ENCODE measurements at places on chromosomes 3 and 15.

DNA sequence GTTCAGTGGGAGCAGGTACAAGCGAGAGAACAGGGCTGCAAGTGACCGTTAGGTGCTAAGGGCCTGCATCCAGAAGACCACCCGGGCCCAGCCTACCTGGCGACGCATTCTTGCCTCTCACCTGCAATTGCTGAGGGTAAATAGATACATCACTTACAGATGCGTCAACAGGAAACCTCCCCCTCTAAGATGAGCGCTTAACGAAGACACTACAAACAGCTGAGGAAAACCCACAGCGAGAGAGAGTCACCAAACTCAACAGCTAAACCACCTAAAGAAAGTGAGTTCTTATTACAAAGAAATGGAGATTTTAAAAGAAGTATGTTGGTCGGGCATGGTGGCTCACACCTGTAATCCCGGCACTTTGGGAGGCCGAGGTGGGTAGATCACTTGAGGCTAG, 157.9 kb downstream of the CHSY1 start:
- DNase-seq: no peak

- no peak for DNase-seq
Measured at GRCh38 chr3:46912986-46913385, 35.5 kb downstream of the PTH1R start.

GRCh38 chr15:77838061-77838460, 205.3 kb upstream of the LINGO1 start:
- no peak for DNase-seq

GRCh38 chr3:135454890-135455289, 510.6 kb upstream of the PPP2R3A start:
- no peak for DNase-seq

DNA sequence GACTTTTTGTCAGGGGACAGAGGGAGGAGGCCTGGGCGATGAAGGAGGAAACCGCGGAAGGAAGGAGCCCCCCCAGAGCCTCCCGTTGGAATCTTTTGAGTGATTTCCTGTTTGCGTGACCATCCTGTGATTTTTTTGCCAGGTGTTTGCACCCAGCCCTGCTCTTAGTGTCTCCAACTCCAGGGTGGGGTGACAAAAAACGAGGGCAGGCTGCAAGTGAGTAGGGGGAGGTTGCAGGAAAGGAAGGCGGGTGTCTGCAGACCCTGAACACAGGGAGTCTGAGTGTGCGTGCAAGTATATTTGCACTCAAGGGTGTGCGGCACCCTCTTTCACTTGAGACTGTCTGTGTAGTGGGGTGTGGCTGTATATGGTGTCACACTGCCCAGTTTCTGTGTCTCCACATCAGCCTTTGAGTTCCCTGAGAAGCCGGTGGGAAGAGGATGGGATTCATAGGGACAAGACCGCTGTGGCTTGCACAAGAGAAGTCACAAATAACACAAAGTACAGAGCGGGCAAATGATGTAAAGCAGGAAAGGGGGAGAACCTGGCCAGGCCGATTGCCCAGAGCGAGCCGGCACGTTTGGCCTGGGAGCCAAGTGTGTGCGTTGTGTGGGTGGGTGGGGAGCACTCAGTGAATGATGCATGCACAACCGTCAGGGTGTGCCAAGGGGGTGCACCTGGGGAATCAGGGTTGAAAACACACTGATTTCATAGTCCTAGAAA, 6.6 kb downstream of the ISLR2 start:
- DNase-seq: no peak

DNA sequence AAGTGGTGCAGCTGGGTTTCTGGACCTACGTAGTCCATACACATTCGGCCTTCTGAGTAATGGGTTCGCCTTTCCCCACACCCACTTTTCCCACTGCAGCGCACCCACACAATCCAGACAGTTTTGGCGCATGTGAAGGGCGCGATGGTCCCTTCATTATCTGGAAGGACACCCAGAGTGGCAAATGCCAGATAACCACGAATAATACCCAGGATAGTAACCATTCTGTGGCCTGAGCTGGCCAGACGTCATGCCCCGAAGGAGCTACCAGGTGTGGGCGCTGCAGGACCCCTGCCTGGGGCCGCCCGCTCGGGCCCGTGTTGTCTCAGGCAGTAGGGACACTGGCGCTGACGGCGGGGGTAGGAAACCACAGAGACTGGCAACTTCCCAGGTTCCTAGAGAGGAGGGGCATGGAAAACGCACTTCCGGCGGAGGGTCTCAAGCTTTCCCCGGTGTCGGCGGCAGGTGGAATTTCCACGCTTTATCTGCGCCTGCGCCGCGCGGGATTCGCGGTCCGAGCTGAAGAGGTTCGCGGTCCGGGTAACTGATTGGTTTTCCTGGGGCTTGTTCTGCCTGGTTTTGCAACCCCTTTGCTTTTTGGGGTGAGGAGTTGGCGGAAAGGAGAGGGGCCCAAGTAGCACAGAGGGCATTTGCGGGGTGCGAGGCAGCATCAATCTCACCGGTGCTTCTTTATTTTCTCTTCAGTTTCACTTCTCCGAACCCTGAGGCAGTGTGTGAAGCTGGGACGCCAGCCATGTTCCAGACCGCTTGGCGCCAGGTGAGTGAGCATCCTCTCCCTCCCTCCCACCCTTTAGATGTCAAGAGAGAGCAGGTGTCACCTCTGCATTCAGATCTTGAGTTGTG, at the start of gene ZNF620:
ZNF620 (plus strand) TSS at position 441 of the 864 bp plus-strand sequence; CDS start at position 755, 314 bp downstream.
- DNase-seq: peak; percentile 85

GRCh38 chr3:59526999-59527398, 477.2 kb upstream of the CFAP20DC start:
- DNase-seq: no peak

DNA sequence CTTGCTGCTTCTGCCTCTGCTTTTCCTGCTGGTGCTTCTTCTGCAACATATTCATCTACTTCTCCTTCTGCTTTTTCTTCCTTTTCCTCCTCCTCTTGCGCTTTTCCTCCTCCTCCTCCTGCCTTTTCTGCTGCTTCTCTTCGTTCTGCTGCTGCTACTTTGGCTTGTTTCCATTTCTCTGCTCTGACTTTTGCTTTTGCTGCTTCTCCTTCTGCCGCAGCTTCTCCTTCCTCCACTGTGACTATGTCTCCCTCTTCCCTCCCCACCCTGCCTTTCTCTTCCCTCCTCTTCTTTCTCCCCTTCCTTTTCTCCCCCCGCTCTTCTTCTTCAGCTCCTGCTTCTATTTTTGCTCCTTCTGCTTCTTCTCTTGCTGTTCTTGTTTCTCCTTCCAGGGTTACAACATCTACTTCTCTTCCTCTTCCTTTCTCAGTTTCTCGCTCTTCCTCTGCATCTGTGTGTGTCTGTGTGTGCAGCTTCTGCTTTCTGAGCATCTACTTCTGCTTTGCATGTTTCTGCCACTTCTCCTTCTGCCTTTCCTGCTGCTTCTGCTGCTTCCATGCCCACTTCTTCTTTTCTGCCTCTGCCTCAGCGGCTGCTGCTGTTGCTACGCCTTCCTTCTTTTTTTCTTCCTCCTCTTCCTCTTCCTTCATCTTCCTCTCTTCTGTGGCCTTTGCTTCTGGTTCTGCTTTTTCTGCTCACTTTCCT, 51.4 kb downstream of the FAM43A start:
- no peak for DNase-seq

DNA sequence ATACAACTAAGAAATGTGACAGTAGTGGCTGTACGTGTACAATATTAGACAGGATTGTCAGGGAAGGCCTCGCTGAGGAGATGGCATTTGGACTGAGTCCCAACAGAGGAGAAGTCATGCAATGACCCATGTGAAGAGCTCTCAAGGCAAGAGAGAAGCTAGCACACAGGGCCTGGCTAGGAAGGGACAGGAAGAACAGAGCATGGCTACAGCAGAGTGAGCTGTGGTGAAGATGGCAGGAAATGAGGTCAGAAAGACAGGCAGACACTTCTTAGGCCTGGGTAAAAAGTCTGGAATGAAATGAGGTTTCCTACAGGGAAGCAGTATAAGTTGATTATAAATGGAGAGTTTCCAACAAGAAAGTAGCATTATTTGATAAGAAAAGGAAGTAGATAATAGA, 33.2 kb upstream of the LEKR1 start:
- DNase-seq: no peak

GRCh38 chr3:141085343-141086070, 34.4 kb downstream of the SPSB4 start:
- DNase-seq: no peak

- no peak for DNase-seq
Measured at GRCh38 chr3:184176377-184177330, 2.0 kb downstream of the AP2M1 start.
